ENCODE measurements at places on chromosomes 5 and 9.

GRCh38 chr5:151757233-151758140 lies 944 bp downstream of the ATOX1 start:
- H3K4me1 ChIP-seq, result peaks cover 32% of the 10 kb centered on the region
- H3K36me3 ChIP-seq, result peaks cover 16% of the 10 kb centered on the region
- no peaks in the 10 kb centered on the region for H3K27me3 ChIP-seq

DNA sequence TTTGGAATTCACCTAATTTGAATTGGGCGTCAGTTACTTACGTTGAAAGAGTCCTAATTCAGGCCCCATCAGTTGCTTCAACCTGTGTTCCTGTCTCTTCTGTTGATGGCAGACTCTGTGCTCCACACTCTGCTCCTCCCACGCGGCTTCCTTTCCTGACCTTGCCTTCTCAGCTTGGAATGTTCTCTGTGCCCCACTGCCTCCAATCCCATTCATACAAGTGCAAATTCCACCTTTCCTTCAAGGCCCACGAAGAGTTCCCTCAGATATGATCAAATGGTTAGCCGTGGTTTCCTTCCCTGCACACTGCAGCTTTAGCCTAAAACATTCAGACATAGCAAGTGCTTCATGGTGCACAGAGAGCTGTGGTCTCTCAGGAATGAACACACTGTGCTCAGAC lies 65.7 kb downstream of the SREK1 start:
- no peaks in the 10 kb centered on the region for H3K4me1 ChIP-seq
- no peak overlapping the region for H3K4me3 ChIP-seq
- DNase-seq, result no peak
- no peak overlapping the region for H3K27ac ChIP-seq
- H3K27me3 ChIP-seq, result no peaks in the 10 kb centered on the region

DNA sequence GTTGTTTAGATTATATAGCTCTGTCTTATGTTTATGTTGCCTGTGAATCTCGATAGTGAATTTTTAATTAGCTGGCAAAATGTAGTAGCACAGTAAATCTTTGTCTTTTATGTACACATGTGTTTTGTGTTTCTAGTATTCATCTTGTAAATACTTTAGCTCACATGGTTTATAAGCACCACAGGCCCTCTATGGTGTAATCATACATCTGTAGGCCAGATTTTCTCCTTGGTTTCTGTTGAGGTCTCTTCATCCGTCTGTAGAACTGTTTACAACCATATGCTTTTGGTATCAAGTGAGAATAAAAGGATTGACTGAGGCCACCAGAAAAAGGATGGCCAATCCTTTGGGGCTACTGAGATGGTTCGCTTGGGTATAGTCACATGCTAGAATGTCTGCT lies 45.0 kb downstream of the PRR16 start:
- H3K27me3 ChIP-seq, result no peaks in the 10 kb centered on the region
- H3K27ac ChIP-seq, result no peak overlapping the region
- no peak for DNase-seq
- no peaks in the 10 kb centered on the region for H3K4me1 ChIP-seq
- no peak overlapping the region for H3K4me3 ChIP-seq

DNA sequence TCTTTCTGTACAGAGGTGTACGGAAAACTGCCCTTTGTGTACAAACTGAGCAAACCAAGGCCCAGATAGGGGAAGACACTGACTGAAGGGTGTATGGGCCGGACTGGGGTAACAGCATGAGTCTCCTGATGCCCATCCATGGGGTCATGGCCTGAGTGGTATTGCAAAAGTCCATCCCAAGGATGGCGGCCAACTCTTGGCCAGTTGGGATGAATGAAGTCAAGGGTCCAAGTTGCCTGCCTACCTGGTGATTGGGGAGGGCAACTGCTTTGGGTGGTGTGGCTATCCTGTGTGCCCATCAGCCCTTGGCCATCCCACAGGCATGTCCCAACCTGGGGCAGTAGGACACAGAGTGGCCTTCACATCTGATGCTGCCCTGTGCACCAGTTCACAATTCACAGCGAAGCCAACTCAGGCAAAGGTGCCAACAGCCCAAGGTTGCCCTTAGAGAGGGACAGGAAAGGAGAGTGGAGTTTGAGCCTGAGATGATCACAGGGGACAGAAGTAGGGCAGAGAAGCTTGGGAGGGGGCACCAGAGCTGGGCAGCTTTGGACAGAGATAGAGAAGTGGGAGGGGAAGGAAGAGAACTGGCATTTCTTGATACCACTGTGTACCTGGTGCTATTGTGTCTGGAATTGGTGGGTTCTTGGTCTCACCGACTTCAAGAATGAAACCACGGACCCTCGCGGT lies 46.6 kb downstream of the COL15A1 start:
- no peak overlapping the region for H3K4me3 ChIP-seq
- DNase-seq, result no peak
- H3K27me3 ChIP-seq, result peaks cover 3% of the 10 kb centered on the region
- H3K36me3 ChIP-seq, result no peaks in the 10 kb centered on the region

- no peak for DNase-seq
- H3K27me3 ChIP-seq, result no peaks in the 10 kb centered on the region
- H3K36me3 ChIP-seq, result peaks cover 72% of the 10 kb centered on the region
- no peak overlapping the region for H3K27ac ChIP-seq
- H3K4me3 ChIP-seq, result no peak overlapping the region
Observed at GRCh38 chr9:131470581-131470991, 32.1 kb upstream of the POMT1 start.
